Fibroblast of mammary gland (primary cell): ENCODE measurements at places on chromosomes 2 and 18.

DNA sequence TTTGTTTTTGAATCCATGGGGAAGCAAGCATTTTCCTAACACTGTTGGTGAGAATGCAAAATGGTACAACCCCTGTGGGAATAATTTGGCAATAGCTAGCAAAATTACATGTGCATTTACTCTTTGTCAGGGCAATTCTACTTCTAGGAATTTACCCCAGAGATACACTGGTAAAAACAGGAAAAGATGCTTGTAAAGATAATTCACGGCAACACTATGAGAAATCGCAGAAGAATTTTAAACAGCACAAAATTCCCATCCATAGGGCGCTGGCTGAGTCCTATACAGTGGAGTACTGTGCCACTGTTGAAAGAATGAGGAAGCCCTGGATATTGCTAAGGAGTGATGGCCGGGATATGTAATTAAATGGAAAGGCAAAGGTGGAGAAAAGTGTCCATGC lies 75.8 kb downstream of the DGKD start:
- DNase-seq, result no peak

DNA sequence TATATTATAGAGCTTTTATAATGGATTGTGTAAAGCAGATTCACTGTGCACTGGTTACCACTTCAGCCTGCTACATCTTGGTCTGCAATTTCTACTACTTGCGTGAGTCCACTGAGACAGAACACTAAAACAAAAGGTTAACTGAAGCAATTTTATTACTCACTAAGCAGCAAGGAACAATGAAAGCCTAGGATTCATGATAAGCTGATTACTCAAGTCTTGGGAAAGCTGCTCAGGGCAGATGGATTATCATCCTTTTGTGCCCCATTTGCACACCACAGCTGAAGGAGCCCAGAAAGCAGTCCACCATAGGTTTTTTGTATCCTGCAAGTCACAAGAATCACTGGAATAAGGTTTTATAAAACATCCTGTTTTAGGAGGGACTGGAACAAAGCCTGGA lies 1215.2 kb upstream of the TMEFF2 start:
- DNase-seq, result no peak

- DNase-seq, result no peak
These were observed 72.7 kb downstream of the TMEM247 start for GRCh38 chr2:46552079-46552478.

GRCh38 chr18:79577451-79578395 lies 101.9 kb upstream of the CTDP1 start:
- DNase-seq, result no peak

DNA sequence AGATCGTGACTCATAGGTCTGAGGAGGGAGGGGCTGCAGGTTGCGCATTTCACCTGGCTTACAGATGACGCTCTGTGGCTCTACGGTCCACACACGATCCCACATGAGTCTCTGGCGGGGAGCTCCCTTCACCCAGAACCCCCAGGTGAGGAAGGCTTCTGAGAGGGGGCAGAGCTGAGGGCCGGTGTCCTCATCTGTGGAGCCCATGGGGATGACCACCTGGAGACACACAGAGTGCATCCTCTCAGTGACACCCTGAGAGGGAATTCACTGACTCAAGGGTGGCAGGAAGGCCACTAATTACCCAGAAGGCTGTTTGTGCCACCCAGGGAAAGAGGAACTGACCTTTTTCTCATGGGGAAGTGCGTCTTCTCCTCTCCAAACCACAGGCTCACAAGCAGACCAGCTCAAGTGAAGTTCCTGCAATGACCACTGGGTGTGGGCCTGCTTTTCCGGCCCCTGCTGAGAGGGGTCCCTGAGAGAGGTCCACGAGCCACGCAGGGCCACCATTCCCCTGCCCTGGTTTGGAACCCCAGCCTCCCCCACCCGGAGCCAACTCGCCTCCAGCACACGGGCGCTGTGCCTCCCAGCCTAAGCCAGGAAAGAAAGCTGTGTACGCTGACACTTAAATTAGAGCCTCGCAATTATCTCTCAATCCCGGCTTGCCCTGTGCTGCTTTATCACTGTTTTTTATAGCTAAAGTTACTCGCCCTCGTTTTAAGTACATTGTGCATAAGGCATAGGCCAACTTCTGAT lies 114.1 kb downstream of the BCL11A start:
- no peak for DNase-seq

GRCh38 chr18:58367425-58368140 lies 261.3 kb downstream of the ALPK2 start:
- no peak for DNase-seq

- DNase-seq, result no peak
These were observed 2.5 kb downstream of the CD28 start for GRCh38 chr2:203708846-203709396.
